ENCODE measurements at places on chromosomes 2 and 18.

DNA sequence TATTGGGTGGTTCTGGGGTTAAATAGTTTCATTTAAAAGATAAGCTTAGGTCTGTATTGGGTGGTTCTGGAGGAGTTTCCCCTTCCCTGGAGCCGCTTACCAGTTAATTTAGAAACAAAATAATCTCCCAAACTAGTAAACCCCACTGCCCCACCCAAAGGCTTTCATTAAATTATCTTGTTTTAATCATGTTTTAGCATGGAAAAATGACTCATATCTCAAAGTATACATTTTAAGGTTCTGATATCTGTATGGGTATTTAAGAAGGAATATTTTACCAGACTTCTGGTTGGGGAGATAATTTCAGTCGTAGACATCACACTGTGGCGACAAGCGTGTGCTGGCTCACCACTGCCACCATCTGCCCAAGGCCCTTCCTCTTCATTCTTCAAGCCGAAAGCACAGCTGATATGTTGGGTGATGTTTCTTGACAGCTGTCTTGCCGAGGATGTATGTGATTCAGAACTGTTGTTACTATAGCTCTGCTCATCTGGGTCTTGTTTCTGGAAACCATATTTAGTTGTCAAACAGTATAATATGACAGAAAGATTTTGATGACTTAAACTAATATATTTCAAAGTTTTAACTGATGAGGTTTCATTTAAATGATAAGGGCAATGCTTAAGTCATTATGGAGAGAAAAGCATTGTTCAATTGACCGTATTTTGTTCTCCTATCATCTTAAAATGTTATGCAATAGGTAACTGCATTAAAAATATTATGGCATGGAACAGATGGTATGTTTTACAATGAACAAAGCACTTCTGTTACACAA lies 5.1 kb downstream of the FIGLA start:
- DNase-seq, result no peak

DNA sequence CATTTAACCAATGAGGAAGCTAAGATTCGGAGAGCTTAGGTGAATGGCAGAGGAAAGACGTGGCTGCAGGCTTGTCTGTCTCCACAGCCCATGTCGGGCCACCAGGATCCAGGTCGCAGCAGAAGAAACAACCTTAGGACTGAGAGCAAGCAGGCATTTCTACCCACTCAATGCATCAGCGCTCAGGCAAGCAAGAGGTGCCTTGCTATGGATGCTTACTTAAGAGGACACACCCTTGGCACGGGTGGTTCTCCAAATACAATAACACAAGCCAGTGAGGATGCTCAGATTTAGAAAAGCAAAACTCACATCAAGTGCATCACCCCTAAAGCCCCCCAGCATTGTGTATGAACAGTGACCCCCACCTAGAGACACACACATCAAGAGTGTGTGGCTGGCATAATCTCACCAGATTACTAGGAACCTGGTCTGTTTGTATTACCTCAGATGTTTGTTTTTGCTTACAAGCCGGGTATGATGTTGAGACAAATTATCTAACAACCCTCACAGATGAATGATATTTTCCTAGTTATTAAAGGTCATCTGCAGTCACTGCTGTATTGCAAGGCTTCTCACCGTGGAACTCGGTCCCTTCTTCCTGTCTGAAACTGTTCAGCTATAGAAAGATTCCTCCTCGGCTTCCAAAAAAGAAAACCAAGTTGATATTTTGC lies 34.2 kb upstream of the NPAS2 start:
- no peak for DNase-seq

DNA sequence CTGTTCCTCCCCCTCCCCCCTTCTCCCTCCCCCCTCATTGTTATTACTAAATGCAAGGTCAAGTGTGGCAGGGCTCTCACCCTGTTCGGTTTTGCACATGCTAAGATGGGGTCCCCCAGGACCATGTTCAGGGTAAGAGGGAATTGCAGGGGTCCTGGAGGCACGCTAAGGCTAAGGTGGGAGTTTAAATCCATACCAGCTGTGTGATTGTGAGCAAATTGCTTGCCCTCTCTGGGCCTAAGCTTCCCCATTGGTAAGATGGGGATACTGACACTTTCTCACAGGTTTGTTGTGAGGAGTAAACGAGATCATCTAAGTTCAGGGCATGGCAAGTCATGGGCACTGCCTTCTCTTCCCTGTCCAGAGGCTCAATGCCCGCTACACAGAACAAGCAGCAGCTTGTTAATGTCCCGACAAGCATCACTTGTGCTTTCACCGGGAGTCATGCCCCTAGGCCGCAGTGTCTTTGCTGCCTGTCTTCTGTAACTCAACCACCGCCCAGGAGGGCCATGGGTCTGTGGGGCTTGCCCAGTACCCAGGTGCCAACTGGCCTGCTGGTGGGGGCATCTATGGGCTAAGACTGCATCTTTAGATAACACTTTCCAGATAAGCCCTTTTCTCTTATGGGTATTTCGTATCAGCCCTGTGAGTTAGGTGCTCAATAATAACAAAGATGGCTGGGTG lies 279.1 kb downstream of the MYCN start:
- no peak for DNase-seq

GRCh38 chr18:47911877-47912276 lies 18.6 kb downstream of the SMAD2 start:
- DNase-seq, result no peak

DNA sequence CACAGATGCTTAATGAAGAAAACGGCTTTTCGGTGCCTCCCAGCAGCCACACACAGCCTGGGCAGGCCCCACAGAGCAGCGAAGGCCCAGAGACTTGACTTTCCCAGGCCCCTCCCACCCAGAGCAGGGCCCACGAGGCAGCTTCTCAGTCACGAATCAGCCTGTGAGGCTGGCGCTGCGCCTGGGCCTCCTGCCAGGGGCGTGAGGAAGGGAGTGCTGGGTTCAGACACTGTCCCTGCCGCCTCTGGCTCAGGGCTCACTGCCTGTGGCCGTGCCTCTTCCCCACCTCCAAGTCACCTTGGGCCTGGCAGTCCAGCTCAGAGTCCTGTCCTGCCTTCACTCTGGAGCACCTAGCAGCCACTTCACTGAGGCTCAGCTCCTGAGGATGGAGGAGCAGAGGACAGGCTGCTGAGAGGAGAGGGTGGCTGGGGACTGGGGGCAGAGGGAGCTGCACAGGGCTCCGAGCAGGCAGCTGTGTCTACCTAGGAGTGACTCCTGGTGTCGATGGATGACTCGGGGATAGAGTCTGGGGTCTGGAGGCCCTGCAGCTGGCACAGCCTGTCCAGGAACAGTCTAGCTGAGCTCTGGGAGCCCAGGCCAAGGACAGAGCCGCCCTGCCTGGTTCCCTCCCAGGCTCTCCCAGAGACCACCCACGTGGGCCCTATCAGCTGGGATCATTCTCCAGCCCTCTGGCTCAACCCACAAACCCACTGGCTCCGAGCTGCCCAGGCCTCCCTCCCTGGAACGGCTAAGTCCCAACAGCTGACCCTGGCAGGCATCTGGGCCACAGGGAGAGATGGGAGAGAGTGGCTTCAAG lies 36.4 kb upstream of the FOSL2 start:
- DNase-seq, result no peak

All from stimulated activated CD8-positive, alpha-beta memory T cell treated with anti-CD3 and anti-CD28 coated beads, Interleukin-15, amount 100 ng/mL, for 4 hours (primary cell).